Neural progenitor cell (in vitro differentiated cells): ENCODE measurements at places on chromosomes 11 and 22. TPM values are rescaled to one million over a fixed set of nuclear protein-coding genes. Genes with fewer than 3 reads are reported as not detected.

GRCh38 chr22:19733755-19734154 is 10.4 kb downstream of the GP1BB start:
- peaks cover 26% of the 10 kb centered on the region for H3K27me3 ChIP-seq
- DNase-seq: no peak
- no peak overlapping the region for H3K27ac ChIP-seq
- peaks cover 11% of the 10 kb centered on the region for H3K4me1 ChIP-seq
- no peaks in the 10 kb centered on the region for H3K36me3 ChIP-seq

GRCh38 chr22:45819305-45819704 is 147.7 kb downstream of the ATXN10 start:
- no peaks in the 10 kb centered on the region for H3K27me3 ChIP-seq
- peaks cover 17% of the 10 kb centered on the region for H3K4me1 ChIP-seq
- H3K36me3 ChIP-seq: no peaks in the 10 kb centered on the region
- no peak overlapping the region for H3K4me3 ChIP-seq

DNA sequence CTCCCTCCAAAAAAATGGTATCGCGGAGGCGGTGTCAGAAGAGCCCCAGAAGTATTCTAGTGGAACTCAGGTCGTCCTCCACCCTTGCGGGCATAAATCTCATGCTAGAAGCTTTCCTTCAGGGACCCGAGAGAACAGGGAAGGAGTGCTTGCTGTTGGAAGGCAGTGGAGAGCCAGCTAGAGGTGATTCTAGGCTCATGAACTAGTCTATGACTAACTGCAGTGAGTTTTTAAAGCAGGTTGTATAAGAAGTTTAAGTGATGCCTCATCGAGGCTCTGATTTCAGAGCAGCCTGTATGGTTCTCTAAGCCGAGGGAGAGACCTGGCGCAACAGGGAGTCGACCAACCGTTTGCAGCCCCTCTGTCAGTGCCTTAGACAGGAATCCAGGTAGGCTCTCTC is 85.7 kb downstream of the TBC1D22A start:
- no peaks in the 10 kb centered on the region for H3K4me1 ChIP-seq
- H3K36me3 ChIP-seq: no peaks in the 10 kb centered on the region
- H3K4me3 ChIP-seq: no peak overlapping the region
- H3K27ac ChIP-seq: no peak overlapping the region

- DNase-seq: no peak
- H3K36me3 ChIP-seq: no peaks in the 10 kb centered on the region
- no peak overlapping the region for H3K27ac ChIP-seq
- no peak overlapping the region for H3K4me3 ChIP-seq
- no peaks in the 10 kb centered on the region for H3K4me1 ChIP-seq
Observed at GRCh38 chr11:22467248-22467647, 129.1 kb downstream of the SLC17A6 start.

- peaks cover 48% of the 10 kb centered on the region for H3K27me3 ChIP-seq
- no peak overlapping the region for H3K4me3 ChIP-seq
- H3K36me3 ChIP-seq: no peaks in the 10 kb centered on the region
- H3K27ac ChIP-seq: no peak overlapping the region
- no peak for DNase-seq
Observed at GRCh38 chr22:30697975-30698374, 3.3 kb downstream of the OSBP2 start.

DNA sequence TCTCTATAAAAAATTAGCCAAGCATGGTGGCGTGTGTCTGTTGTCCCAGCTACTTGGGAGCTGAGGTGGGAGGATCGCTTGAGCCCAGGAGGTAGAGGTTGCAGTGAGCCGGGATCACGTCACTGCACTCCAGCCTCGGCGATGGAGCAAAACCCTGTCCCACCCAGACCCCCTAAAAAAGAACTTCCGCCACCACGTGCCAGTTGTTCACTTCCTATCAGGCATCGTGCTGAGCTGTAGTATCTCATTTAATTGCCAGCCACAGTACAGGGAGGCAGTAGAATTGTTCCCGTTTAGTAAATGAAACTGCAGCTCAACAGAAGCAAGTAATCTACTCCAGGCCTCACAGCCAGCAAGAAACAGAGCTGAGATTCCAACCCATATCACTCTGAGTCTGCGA is 3.0 kb upstream of the TMEM132A start:
- no peak overlapping the region for H3K4me3 ChIP-seq
- peaks cover 6% of the 10 kb centered on the region for H3K4me1 ChIP-seq

DNA sequence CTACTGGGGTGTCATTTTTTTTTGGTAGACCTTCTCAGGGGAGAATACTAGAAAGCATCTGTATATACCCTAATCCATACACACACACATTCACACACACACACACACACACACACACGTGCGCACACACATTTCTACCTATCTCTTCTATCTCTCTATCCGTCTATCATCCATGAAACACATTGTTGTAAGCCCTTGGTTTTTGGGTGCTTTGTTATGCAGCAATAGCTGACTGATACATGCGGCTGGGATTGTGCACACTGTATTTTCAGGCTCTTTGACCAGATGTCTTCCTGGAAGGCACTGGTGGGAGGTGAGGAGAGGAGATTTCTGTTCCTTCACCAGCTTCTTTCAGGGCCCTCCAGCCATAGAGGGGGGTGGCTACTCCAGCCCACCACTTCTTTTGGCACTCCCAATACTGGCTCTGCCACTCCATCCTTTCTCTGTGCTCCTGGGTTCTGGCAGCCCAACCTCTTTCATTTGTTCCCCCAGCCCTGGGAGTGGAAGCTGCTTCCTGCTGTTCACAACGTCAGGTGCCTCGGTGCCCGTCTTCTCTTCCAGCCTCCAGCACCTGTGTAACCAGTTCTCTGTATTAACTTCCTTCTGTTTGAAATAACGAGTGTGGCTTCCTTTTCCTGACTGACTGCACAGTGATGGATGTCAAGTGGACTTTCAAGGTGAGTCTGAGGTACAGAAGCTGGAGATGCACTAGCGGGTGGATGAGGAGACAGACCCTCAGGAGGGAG is 12.4 kb upstream of the MUC2 start:
- no peaks in the 10 kb centered on the region for H3K36me3 ChIP-seq
- peaks cover 3% of the 10 kb centered on the region for H3K27me3 ChIP-seq
- no peak for DNase-seq
- H3K27ac ChIP-seq: no peak overlapping the region
- no peaks in the 10 kb centered on the region for H3K4me1 ChIP-seq

DNA sequence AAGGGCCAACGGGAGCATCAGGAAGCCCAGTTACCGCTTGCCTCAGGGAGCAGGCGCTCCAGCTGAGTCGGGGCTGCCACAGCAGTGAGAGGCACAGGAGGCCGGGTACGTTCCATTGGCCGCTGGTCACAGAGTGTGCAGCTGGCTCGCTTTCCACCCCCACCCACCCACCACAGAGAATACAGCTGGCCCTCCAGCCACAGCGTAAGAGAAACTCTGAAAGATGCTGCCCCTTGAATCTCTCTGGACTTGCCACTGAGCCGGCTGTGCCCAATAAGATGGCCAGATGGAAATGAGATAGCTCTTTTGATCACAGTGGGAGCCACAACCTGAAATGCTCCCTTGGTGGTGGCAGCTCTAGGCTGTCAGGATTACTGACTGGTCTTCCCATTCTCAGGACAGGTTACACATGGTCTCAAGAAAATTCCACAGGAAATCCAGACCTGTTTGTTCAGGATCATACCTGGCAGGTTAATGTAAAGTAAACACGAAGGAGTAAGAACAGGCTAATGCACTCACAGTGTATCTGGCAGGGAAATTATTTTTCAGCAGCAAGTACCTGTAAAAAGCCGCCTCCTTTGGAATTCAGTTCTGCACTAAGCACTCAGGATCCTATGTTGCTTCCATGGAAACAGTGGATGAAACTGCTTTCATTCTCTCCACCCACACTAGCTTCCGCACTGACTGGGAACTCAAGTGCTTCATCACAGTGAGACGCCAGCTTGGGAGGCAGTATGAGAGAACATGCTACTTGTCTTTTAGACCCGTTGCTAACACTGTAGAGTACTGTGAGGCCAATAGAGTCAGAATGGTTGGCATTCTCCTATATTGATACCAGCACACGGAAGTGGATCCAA is 16.5 kb downstream of the SIAE start:
- H3K27me3 ChIP-seq: no peaks in the 10 kb centered on the region
- peaks cover 20% of the 10 kb centered on the region for H3K4me1 ChIP-seq
- H3K4me3 ChIP-seq: peak overlapping the region; percentile 21
- peak; percentile 66 for DNase-seq

GRCh38 chr11:118621071-118621783 is 13.8 kb downstream of the PHLDB1 start:
- H3K4me1 ChIP-seq: peaks cover 55% of the 10 kb centered on the region
- peak overlapping the region; percentile 70 for H3K27ac ChIP-seq
- H3K4me3 ChIP-seq: peak overlapping the region; percentile 89
- peak; percentile 89 for DNase-seq

GRCh38 chr11:34056672-34057071 is 5.1 kb downstream of the CAPRIN1 start:
- no peak for DNase-seq
- no peaks in the 10 kb centered on the region for H3K27me3 ChIP-seq
- H3K4me3 ChIP-seq: peak overlapping the region; percentile 100
- H3K36me3 ChIP-seq: peaks cover 21% of the 10 kb centered on the region
- peaks cover 18% of the 10 kb centered on the region for H3K4me1 ChIP-seq

GRCh38 chr22:18119409-18120110 is 9.0 kb downstream of the TUBA8 start:
- peaks cover 9% of the 10 kb centered on the region for H3K4me1 ChIP-seq
- no peak overlapping the region for H3K4me3 ChIP-seq
- no peaks in the 10 kb centered on the region for H3K27me3 ChIP-seq
- no peaks in the 10 kb centered on the region for H3K36me3 ChIP-seq
- DNase-seq: no peak
- no peak overlapping the region for H3K27ac ChIP-seq

DNA sequence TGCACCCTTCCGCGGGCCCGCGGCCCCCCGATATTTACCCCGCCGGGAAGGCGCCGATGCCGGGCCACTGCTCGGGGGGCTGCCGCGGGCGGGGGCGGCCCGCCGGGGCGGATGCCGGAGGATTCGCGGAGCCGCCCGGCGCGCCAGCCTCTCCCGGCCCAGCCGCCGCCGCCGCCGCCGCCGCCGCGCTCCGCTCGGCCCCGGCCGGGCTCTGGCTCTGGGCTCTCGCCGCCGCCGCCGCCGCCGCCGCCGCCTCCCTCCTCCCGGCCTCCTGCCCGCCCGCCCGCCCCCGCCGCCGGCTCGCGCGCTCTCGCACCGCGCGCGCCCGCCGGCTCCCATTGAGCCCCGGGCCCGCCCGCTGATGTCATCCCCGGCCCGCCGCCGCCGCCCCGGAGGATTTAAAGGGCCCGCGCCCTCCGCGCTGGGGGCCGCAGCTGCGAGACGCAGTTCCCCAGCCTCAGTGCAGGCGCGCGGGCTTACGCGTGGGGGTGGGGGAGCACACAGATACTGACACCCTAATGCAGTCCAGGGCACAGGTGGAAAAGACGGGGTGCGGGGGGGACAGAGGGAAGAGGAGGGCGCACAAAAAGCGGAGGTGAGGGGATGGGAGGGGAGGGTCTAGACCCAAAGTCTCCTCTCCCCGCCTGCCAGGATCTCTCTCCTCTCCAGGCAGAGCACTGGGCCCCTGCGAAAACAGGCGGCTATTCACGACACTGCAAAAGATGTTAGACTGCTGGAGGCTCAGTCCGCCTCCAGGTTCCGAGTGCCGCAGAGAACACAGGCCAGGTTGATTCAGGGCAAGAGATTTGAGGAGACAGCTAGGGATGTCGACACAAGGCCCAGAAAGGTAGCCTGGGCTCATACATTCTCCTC is at the start of gene CSNK1E:
Gene CSNK1E (minus strand): TSS at position 312 of the 873 bp plus-strand sequence. CDS start 3,276 bp downstream, outside the sequence.
- DNase-seq: peak; percentile 92
- H3K4me1 ChIP-seq: peaks cover 43% of the 10 kb centered on the region
- H3K36me3 ChIP-seq: no peaks in the 10 kb centered on the region

- no peak overlapping the region for H3K27ac ChIP-seq
- H3K36me3 ChIP-seq: no peaks in the 10 kb centered on the region
- no peaks in the 10 kb centered on the region for H3K4me1 ChIP-seq
Observed at GRCh38 chr11:113647856-113648255, 58.3 kb downstream of the TMPRSS5 start.

GRCh38 chr22:23583836-23584235 is 3.7 kb upstream of the IGLL1 start:
- H3K4me1 ChIP-seq: no peaks in the 10 kb centered on the region
- H3K36me3 ChIP-seq: no peaks in the 10 kb centered on the region
- no peak for DNase-seq
- H3K27ac ChIP-seq: no peak overlapping the region

DNA sequence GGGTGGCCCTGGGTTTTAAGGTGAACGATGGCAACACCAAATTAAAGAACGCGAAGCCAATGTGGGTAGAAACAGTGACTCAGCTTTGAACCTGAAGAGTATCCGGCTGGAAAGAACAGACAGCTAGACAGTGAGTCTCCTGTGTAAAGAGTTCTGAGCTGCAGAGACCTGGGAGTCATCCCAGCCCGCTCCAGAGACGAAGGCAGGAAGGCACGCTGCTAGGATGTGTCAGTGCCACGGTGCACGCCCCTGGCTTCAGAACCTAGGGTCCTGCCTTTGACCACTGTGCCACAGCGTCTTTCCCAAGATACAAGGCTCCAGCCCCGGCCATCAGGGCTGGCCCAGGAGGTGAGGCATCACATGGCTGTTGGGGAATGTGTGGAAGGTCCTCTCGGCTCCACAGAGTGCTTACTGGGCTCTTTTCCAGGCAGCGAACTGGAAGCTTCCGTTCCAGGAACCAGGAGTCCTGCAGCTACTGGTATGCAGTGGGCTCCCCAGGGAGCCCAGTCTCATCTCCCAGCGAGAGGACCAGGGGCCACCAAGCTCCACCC is 29.9 kb downstream of the LRFN4 start:
- H3K4me3 ChIP-seq: no peak overlapping the region
- H3K27me3 ChIP-seq: no peaks in the 10 kb centered on the region
- peaks cover 27% of the 10 kb centered on the region for H3K4me1 ChIP-seq

GRCh38 chr22:32846780-32847491 is 45.4 kb downstream of the TIMP3 start:
- H3K4me3 ChIP-seq: no peak overlapping the region
- H3K27me3 ChIP-seq: no peaks in the 10 kb centered on the region
- H3K36me3 ChIP-seq: no peaks in the 10 kb centered on the region

Gene RASD2
- total RNA-seq: 0.04 and 0.19 TPM in 2 replicates

Gene GGT5
- total RNA-seq: not detected in 2 replicates

Gene C22orf31
- total RNA-seq: not detected in 2 replicates

Gene HBG1
- total RNA-seq: not detected in 2 replicates

Gene FJX1
- 53.3 and 155 TPM in 2 replicates for total RNA-seq

Gene GAS2
- 3.0 and 6.4 TPM in 2 replicates for total RNA-seq

Gene KCNJ11
- total RNA-seq: 1.9 and 5.0 TPM in 2 replicates

Gene SHISAL1
- 4.4 and 5.7 TPM in 2 replicates for total RNA-seq

Gene SUSD2
- total RNA-seq: 0.02 and 0.25 TPM in 2 replicates
